ENCODE measurements at places on chromosomes 5 and 9. TPM values are rescaled to one million over a fixed set of nuclear protein-coding genes. Genes with fewer than 3 reads are reported as not detected.

GRCh38 chr9:77582525-77582924 is 65.6 kb downstream of the GNA14 start:
- DNase-seq, result no peak

DNA sequence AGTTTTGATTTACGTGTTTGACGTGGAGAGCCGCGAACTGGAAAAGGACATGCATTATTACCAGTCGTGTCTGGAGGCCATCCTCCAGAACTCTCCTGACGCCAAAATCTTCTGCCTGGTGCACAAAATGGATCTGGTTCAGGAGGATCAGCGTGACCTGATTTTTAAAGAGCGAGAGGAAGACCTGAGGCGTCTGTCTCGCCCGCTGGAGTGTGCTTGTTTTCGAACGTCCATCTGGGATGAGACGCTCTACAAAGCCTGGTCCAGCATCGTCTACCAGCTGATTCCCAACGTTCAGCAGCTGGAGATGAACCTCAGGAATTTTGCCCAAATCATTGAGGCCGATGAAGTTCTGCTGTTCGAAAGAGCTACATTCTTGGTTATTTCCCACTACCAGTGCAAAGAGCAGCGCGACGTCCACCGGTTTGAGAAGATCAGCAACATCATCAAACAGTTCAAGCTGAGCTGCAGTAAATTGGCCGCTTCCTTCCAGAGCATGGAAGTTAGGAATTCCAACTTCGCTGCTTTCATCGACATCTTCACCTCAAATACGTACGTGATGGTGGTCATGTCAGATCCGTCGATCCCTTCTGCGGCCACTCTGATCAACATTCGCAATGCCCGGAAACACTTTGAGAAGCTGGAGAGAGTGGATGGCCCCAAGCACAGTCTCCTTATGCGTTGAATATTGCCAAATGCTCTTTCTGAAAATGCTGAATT is 850 bp downstream of the RRAGA start:
- no peak for DNase-seq

GRCh38 chr9:121246821-121247561 is 21.0 kb upstream of the GSN start:
- DNase-seq, result no peak

DNA sequence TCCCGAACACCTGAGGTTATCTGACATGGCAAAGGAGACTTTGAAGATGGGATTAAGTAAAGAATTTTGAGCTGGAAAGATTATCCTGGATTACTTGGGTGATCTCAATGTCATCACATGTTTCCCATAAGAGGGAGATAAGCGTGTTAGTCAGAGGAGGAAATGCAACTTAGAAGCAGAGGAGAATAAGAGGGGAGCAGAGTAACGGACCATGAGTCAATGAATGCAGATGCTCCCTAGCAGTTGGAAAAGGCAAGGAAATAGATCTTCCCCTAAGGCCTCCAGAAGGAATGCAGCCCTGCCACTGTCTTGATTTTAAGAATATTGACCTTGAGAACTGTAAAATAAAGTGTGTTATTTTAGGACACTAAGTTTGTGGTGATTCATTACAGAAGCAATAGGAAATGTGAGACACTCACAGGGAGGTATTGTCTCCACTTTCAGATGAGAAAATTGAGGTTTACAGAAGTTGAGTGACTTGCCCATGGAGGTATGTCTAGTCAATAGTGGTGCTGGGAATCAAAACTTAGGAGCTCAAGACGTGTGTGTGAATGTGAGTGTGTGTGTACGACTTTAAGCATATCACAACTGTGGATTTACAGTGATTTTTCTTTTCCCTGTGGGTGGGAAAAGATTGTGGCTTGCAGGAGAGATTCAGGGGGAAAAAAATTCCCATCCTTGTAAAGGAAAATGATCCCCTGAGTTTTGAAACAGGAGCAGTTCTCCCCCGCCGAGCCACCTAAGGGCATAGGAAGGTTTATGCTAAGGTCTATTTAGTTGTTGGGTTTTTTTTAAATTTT is 125.3 kb downstream of the TRIM32 start:
- no peak for DNase-seq

DDX46 gene
- total RNA-seq, result 46.0 TPM

- DNase-seq, result no peak
Measured at GRCh38 chr9:22645893-22646292, 199.3 kb downstream of the DMRTA1 start.

FBLL1 gene
- total RNA-seq, result 3.3 TPM

OR1L6 gene
- not detected for total RNA-seq

- DNase-seq, result no peak
Measured at GRCh38 chr5:153907170-153907775, 131.4 kb downstream of the FAM114A2 start.

DNA sequence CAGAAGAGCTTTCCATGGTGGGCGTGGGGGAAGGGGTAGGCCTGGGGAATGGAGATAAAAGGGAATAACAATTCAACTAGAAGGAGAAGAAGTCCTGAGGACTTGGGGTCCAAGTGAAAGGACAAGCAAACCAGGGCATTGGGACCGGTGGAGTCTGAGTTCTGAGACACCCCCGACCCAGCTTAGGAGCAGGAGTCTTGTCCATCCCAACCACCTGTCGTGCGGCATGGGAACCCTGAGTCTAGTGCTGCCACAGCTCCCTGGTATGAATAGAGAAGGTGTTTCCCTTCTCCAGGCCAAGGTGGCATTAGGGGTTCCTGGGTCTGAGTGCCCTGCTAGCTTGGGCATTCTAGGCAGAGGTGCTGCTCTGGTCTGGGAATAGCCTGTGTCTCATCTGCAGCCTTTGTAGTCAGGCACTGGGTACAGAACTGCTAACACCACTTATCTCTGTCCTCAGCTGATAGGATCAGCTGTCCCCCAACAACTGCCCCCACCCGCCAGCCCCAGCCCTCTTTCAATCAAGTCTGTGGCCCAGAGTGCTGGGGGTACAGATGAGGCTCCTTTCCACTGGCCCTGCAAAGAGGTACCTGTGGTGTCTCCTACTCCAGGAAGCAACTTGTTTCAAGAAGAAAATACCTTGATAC is 9.9 kb downstream of the HNRNPAB start:
- DNase-seq, result no peak

DNA sequence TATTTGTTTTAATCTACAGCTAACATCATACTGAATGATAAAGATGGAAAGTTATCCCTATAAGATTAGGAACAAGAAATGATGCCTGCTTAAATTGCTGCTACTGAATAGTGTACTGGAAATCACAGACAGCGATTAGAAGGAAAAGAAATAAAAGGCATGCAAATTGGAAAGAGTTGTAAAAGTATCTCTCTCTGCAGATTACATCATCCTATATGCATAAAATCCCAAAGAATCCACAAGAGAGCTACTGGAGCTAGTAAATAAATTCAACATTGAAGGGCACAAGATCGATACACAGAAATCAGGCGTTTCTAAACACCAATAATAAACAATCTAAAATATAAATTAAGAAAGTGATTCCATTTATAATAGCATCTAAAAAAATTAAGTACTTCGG is 75.3 kb upstream of the SIMC1 start:
- no peak for DNase-seq

- DNase-seq, result no peak
Measured at GRCh38 chr5:81097713-81098112, 135.4 kb upstream of the CKMT2 start.

DNA sequence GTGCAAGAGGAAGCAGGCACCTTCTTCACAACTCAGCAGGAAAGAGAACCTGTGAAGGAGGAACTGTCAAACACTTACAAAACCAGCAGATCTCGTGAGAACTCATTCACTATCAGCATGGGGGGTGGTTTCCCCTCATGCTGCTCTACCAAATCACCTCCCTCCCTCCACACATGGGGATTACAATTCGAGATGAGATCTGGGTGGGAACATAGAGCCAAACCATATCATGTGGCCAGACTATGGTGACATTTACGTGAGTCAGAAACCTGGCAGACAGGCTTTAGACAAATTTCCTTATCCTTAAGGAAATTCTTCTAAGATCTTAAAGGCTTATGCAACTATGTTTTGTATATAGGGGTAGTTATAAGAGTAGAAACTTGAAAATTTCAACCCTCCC is 8.7 kb upstream of the AOPEP start:
- DNase-seq, result no peak

DNA sequence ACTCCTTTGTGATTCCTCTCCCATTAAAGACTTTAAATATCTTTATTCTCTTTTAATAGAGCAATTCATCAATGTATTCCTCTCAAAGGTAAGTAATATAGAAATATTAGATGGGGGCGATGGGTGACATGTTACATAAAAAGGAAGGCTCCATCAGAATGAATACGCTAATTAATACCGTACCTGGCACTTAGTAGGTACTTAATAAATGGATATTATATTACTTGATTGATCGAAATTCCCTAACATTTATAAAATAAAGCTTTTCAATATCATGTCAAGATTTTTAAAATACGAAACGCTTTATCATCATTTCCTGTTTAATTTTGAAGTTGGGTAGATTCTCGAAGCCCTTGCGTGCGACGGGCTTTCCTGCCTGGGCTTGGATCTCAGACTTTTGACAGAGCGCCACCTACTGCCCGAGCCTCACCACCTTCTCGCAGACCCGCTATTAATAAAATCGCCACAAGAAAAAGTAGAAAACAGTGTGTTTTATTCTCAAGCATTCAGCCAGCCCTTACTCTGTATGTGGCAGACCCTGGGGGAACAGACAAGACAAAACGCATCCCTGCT is 99.4 kb downstream of the C5orf15 start:
- no peak for DNase-seq

GRCh38 chr5:155258161-155258560 is 244.6 kb downstream of the KIF4B start:
- DNase-seq, result no peak

GRCh38 chr5:146116361-146116760 is 11.0 kb upstream of the PLAC8L1 start:
- DNase-seq, result no peak

DNA sequence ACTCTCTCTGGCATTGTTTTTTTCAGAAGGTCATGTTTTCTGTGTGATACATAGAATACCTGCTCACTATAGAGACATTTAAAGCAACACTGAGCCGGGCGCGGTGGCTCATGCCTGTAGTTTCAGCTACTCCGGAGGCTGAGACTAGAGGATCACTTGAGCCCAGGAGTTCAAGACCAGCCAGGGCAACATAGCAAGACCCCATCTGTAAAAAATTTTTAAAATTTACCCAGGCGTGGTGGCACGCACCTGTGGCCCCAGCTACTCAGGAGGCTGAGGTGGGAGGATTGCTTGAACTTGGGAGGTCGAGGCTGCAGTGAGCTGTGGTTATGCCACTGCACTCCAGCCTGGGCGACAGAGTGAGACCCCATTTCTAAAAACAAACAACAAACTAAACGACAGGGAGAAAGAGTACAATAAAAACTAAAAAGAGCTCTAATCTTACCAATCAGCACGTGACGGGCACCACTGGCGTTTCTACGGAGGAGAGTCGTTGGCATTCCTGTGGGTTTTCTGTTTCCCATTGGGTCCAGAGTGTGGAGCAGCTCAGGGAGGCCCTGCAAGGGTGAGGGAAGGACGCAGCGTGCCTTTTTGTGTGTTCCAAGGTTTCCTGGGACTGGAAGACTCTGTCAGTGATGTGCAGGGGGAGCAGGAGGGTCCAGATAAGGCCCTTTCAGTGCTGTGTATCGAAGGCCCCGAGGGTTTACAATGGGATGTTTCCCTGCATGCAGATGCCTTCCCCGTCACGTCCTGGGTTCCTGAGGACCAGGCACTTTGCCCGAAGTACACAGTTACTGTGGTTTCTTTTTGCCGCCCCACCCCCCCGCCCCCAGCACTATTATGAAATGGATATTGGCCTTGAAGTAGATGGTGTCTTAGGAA is 7.2 kb upstream of the RNU6ATAC start:
- DNase-seq, result no peak

SPZ1 gene
- not detected for total RNA-seq

GRCh38 chr5:101717721-101718120 is 578.4 kb downstream of the SLCO4C1 start:
- no peak for DNase-seq

DNA sequence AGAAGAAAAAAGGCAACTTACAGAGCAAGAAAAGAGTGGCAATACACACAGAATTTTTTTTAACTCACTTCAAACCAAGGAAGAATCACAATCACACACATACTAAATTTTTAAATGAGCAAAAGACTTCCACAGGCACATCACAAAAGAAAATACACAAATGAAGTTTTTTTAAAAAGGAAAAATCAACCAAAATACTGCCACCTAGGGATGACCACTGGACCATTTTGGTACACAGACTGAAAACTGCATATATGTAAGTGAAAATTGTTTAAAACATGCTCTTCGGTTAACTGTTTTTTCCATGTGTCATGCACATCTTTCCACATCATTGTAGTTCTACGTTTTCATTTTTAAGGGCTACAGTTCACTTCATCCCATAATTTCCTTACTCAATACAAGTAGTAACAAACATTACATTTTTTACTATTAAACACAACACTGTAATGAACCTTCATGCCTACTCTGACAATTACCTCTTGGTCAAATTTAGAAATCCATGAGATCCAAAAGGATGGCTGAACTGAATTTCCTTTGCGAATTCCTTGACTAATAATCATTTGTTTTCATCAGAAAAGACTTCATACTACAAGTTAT is 79.0 kb downstream of the FBXW11 start:
- DNase-seq, result no peak

OTP gene
- total RNA-seq, result 0.31 TPM

FOXI1 gene
- total RNA-seq, result not detected

GRCh38 chr9:81410201-81410600 is 279.1 kb downstream of the TLE1 start:
- DNase-seq, result no peak

DNA sequence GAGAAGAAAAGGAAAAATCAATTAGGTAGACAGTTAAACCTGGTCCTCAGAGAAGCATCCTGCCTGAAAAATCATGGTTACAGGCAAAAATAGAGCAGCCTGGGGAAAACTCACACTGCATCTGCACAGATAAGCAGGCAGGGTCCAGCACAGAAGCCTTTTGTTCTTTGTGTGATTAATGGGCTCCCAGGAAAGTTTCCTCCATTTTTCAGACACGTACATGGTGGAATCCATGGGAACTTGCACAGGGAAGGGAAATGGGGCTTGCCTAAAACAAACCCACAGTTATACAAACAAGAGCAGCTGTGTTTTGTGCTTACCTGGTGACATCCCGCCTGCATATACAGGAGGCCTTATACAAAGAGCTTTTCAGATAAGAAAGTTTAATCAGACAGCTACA is 243.9 kb upstream of the ATP10B start:
- no peak for DNase-seq

GRCh38 chr9:124264823-124265233 is 7.1 kb downstream of the NEK6 start:
- DNase-seq, result no peak

DNA sequence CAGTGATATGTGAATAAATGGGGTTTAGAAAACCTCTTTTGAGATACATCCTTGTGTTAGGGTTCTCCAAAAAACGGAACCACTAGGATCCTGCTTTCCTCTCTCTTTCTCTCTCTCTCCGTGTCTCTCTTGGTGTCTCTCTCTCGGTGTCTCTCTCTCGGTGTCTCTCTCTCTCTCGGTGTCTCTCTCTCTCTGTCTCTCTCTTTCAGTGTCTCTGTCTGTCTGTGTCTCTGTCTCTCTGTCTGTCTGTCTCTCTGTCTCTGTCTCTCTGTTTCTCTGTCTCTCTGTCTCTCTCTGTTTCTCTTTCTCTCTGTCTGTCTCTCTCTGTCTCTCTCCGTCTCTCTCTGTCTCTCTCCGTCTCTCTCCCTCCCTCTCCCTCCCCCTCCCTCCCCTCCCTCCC is 7.8 kb upstream of the TEX48 start:
- DNase-seq, result no peak

All from type B pancreatic cell (in vitro differentiated cells).